ENCODE measurements at places on chromosomes 5 and 9. TPM values are rescaled to one million over a fixed set of nuclear protein-coding genes. Genes with fewer than 3 reads are reported as not detected.

DNA sequence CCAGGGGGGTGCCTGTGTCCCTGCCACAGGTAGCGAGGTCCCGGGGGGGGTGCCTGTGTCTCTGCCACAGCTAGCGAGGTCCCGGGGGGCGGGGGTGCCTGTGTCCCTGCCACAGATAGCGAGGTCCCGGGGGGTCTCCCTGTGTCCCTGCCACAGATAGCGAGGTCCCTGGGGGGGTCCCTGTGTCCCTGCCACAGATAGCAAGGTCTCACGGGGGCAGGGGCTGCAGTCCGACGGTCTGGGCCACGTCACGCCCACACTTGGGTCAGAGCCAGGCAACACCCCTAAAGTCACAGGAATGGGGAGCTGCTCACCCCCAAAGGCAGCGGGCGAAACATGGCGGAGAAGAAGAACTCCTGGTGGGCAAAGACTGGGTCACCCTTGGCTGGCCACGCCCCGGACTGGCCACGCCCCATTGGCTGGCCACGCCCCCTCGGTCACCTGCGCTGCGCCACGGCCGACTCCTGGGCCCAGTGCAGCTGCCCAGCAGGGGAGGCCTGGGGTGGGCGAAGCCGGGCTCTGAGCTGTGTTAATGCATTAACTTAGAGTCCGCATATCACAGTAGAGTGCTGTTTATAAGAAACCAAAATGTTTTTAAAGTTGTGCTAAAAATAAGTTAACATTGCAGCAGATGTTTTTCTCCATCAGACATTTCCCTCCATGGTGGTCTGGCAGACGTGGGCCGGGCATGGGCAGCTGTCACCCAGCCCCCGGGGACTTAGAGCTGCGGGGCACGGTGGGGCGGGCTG, 7.0 kb downstream of the NOXA1 start:
- H3K4me3 ChIP-seq, result no peak overlapping the region
- peaks cover 3% of the 10 kb centered on the region for H3K4me1 ChIP-seq
- H3K27me3 ChIP-seq, result no peaks in the 10 kb centered on the region

DNA sequence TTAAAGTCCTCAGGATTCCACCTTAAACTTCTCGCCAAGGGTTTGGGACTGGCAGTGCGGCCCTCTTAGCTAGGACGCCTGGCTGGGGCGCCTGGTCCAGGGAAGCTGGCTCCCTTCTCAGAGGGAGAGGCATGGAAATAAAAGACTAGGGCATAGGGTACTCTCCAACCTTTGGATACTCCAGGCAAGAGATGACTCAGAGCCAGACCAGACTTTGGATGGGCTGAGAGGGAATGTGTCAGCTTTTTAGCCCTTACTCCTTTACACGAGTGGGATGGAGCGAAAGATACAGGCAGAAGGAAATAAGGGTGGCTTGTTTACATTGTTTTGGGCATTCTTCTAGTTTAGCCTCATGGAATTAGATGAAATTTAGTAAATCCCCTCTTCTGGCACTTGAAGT, 48.2 kb downstream of the IL31RA start:
- no peak overlapping the region for H3K27ac ChIP-seq
- H3K4me1 ChIP-seq, result no peaks in the 10 kb centered on the region
- H3K4me3 ChIP-seq, result no peak overlapping the region
- no peaks in the 10 kb centered on the region for H3K27me3 ChIP-seq

DNA sequence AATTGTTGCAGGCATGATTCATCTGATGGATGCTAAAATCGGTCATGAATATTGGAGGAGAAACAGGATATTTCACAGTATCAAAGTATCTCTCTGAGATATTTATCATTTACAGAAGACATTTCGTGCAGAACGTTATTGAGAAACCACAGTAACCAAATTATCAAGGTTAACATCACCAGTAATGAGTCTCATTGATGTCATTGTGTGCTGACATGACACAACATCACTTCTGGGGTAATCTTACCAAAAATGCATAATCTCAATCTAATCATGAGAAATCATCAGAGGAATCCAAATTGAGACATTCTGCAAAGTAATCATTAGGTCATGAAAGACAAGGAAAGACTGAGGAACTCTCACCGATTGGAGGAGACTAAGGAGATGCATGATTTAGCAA, 42.7 kb downstream of the C5orf22 start:
- DNase-seq, result no peak
- H3K4me3 ChIP-seq, result no peak overlapping the region
- no peaks in the 10 kb centered on the region for H3K36me3 ChIP-seq
- peaks cover 1% of the 10 kb centered on the region for H3K27me3 ChIP-seq
- H3K4me1 ChIP-seq, result no peaks in the 10 kb centered on the region

GRCh38 chr5:154249826-154250225, 59.3 kb downstream of the GALNT10 start:
- no peak overlapping the region for H3K27ac ChIP-seq
- H3K27me3 ChIP-seq, result no peaks in the 10 kb centered on the region
- no peak for DNase-seq
- no peaks in the 10 kb centered on the region for H3K4me1 ChIP-seq
- no peak overlapping the region for H3K4me3 ChIP-seq
- no peaks in the 10 kb centered on the region for H3K36me3 ChIP-seq

DNA sequence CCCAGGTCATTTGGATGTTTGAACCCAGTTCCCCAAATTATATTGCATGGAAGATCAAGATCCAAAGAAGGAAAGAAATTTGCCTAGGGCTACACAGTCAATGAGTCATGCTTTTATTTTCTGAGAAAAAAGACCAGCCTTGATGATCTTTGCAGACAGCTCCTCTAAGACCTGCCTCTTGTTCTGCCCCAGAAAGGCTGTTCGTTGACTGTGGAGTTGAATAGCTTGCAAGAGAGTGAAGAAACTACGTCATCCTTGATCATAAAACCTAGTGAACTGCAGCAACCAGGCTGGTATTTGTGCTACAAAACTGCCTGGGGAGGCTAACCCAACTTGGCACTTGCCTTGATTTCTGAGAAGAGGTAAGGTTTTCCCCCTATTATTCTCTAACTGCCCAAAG, 263.9 kb downstream of the PAPPA start:
- no peaks in the 10 kb centered on the region for H3K4me1 ChIP-seq
- no peak overlapping the region for H3K4me3 ChIP-seq
- H3K27me3 ChIP-seq, result no peaks in the 10 kb centered on the region
- H3K27ac ChIP-seq, result no peak overlapping the region
- H3K36me3 ChIP-seq, result no peaks in the 10 kb centered on the region

DNA sequence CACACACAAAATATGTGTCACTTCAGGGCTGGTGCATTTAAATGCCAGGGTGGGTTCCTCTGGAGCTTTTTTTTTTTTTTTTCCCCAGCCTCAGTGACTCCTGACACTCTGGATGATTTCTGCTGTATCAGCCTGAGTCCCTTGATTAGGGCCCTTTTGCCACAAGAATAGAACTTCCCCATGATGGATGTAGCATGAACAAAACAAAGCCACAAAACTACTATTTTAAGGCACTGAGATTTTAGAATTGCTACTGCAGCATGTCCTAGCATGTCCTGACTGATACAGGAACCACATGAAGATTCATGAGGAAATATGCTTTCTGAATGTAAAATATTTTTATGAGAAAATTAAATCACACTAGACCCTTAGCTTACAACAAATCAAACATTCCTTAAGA, 13.9 kb upstream of the ADGRD2 start:
- H3K27me3 ChIP-seq, result no peaks in the 10 kb centered on the region
- no peak overlapping the region for H3K4me3 ChIP-seq
- DNase-seq, result no peak
- H3K27ac ChIP-seq, result no peak overlapping the region
- no peaks in the 10 kb centered on the region for H3K4me1 ChIP-seq

GRCh38 chr9:91949946-91950664, at the start of gene ROR2:
Gene ROR2 (minus strand): TSS chr9:91950228.
- peaks cover 43% of the 10 kb centered on the region for H3K27me3 ChIP-seq
- H3K4me3 ChIP-seq, result peak within 1 kb of the TSS; percentile 72
- H3K36me3 ChIP-seq, result no peaks in the 10 kb centered on the region
- no peak for DNase-seq
- no peak within 1 kb of the TSS for H3K27ac ChIP-seq

DNA sequence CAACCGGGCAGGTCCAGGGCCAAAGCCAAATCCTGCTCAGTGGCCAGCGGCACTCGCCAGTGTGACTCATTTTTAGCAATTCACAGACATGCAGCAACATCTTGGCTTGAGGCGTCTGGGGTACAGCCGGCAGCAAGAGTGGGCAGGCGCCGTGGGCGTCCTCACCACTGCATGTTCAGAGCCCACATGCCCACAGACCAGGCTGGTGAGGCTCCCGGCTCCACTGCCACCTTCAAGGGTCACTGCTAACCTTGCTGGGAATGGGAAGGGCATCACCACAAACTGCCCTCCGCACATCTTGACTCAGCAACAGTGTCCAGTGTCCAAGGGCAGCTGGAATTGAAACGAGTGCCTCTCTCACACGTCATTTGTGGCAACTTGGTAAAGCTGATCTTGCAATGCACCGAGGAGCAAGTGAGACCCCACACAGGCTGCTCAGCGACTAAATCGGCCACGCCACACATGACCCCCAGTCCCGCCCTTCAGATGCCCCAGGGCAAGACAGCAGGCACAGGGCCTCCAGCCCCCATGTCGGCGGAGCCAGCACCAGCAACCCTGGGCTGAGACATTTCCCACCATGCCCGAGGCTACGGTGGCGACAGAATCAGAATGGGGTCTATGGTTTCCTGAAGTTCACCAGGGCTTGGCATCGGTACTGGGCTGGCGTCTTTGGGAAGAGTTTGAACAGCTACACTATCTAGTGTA, 140.3 kb downstream of the ROR2 start:
- H3K4me1 ChIP-seq, result no peaks in the 10 kb centered on the region
- H3K27ac ChIP-seq, result no peak overlapping the region
- no peaks in the 10 kb centered on the region for H3K27me3 ChIP-seq
- no peaks in the 10 kb centered on the region for H3K36me3 ChIP-seq

GRCh38 chr9:93507768-93508167, 54.4 kb upstream of the FAM120AOS start:
- no peaks in the 10 kb centered on the region for H3K27me3 ChIP-seq
- no peaks in the 10 kb centered on the region for H3K4me1 ChIP-seq
- no peak for DNase-seq
- H3K27ac ChIP-seq, result no peak overlapping the region
- H3K36me3 ChIP-seq, result peaks cover 1% of the 10 kb centered on the region
- no peak overlapping the region for H3K4me3 ChIP-seq

DNA sequence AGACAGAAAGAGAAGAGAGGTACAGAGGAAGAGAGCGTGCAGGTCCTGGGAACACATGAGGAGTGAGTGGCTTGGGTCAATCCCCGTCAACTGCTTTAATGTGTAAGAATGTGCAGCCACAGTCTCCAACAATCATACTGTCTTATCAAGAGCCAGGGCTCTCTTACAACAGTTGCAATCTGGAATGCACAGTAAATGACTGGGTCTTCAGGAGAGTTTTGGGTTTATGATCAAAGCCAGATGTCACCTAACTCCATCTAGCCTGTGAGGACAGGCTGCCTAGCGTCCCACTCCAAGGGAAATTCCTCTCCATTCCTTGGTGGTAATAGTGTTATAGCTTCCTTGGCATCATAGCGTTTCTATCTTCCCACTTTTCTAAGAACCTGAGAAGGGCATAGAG, 75.0 kb upstream of the TRIO start:
- no peak overlapping the region for H3K4me3 ChIP-seq
- no peaks in the 10 kb centered on the region for H3K27me3 ChIP-seq
- no peak for DNase-seq
- no peaks in the 10 kb centered on the region for H3K4me1 ChIP-seq
- H3K27ac ChIP-seq, result no peak overlapping the region

- H3K4me1 ChIP-seq, result no peaks in the 10 kb centered on the region
- DNase-seq, result no peak
- no peaks in the 10 kb centered on the region for H3K27me3 ChIP-seq
- H3K36me3 ChIP-seq, result no peaks in the 10 kb centered on the region
Measured at GRCh38 chr5:173456751-173457171, 128.5 kb upstream of the STC2 start.

The DDX4 gene
- not detected for polyA plus RNA-seq

The MRNIP gene
- 29.6 TPM for polyA plus RNA-seq

The RANBP3L gene
- polyA plus RNA-seq, result not detected

The FGF1 gene
- 0.30 TPM for polyA plus RNA-seq

The CEL gene
- 1.8 TPM for polyA plus RNA-seq

The GDF9 gene
- polyA plus RNA-seq, result 0.22 TPM

The MYOZ3 gene
- 12.4 TPM for polyA plus RNA-seq

Measured in H1 (cell line).